ENCODE measurements at places on chromosomes 16 and 17.

GRCh38 chr16:54284319-54284930, 2.2 kb downstream of the IRX3 start:
- DNase-seq, result no peak

GRCh38 chr16:57128771-57129389, 36.5 kb downstream of the CPNE2 start:
- peak; percentile 13 for DNase-seq

- DNase-seq, result no peak
Measured at GRCh38 chr17:44362949-44363612, 572 bp downstream of the FAM171A2 start.

DNA sequence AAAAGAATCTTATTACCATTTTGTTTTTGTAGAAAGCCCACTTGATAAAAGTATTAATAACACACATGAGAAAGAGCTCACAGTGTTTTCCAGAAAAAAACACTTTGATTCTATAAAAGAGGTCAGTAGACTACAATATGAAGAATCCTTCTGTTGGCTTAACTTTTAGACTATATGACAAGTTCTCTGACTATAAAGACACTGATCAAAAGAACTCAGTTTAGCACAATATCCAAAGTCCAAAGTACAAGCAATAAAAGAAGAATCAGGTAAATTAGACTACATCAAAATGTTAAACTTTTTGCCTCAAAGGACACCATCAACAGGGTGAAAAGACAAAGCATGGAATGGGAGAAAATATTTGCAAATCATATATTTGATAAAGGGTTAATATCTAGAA, 11.2 kb upstream of the SMG1 start:
- no peak for DNase-seq

Data from activated CD4-positive, alpha-beta T cell treated with anti-CD3 and anti-CD28 coated beads for 1 hour (primary cell).